Ecto neural progenitor cell (in vitro differentiated cells): ENCODE measurements at places on chromosomes 1 and 21.

GRCh38 chr1:18109058-18109755 is 1.6 kb downstream of the IGSF21 start:
- peak; percentile 57 for DNase-seq

- DNase-seq, result peak; percentile 84
These were observed 12.6 kb downstream of the PYCR2 start for GRCh38 chr1:225911191-225912130.

DNA sequence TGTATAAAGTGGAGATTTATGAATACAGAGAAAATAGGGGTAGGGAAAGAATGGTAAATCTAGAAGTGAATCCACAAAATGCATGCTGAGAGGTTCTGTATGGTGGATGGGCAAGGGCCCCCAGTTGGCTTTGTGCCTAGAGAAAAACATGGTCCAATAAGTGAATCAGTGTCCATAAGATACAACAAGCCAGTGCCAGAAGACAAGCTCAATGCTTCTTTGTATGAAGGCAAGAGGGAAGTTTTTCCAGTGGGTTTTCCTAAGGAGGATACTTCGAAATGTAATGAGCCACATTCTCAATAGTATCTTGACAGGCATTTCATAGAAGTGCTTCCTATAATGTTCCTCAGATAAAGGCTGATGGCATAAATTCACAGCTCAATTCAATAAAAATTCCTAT is 169.4 kb upstream of the HMCN1 start:
- DNase-seq, result no peak

- DNase-seq, result no peak
These were observed 204.3 kb upstream of the RAB4A start for GRCh38 chr1:229066591-229066990.

DNA sequence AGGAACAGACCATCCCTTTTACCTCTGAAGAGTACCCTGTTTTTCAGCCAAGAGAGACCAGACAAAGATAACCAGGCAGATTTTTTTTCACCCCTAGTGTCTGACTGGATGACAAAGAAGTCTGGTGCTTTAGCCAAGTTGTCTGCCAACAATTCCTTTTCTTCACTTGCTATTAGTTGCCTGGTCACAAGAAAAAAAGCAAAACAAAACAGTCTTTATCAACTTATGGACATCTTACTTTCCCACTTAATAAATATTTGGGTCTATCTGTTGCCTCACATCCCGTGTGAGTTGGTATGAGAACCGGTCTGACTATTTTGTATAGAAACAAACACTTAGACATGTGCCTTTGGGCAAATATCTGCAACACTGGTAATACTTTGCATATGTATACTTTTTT is 662.9 kb downstream of the PLPP3 start:
- no peak for DNase-seq

DNA sequence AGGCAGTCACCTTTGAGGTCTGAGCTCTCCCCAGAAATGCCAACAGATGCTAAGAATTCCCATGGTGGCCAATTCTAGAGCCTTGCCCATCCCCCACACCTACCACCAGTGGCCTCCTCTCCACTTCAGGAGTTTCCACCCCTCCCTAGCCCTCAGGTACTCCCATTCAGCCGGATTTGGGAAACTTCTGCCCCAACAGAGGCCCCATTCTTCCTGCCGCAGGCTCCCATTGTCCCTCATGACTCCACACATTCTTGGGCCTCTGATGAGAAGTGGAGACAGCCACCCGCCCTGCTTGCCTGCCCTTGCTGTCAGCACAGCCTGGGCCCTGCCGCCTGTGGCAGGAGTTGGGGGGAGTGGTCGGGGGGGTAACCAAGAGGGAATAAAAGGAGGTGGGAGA is 4.6 kb downstream of the BLACAT1 start:
- DNase-seq, result peak; percentile 80

DNA sequence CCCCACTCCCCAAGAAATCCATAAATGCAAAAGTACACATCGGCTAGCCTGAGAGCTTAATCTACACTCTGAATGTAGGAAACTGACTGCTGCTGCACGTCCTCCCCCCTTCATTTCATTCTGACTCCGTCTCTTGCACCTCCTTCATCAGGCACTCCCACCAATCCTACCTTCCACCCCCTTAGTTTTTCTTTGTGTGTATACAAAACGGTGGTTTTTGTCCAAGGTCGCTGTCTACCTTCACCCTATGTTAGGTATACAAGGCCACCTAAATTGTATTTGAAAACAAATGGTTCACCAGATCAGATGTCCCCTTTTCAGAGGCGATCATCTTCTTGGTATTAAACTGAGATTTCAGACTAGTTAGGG is 1.9 kb downstream of the WDR26 start:
- DNase-seq, result no peak

DNA sequence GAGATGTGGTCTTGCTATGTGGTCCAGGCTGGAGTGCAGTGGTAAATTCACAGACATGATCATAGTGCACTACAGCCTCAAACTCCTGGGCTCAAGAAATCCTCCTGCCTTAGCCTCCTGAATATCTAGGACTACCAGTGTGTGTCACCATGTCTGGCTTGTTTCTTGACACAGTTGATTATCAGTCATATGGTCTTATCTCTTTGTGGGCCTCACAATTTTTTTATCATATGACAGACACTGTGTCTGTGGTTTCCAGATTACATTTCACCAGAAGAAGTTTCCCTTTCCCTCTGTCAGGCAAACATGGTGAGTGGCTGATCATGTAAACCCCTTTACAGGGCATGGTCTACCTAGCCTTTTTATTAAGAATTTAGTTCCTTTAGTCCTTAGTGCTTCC is 96.1 kb downstream of the HFM1 start:
- no peak for DNase-seq
